ENCODE measurements at places on chromosomes 12 and 14. TPM values are rescaled to one million over a fixed set of nuclear protein-coding genes. Genes with fewer than 3 reads are reported as not detected.

Gene HCAR3
- not detected for total RNA-seq

Gene LPAR5
- total RNA-seq = 0.59 TPM

Gene TAPBPL
- total RNA-seq = 3.3 TPM

Gene REM2
- total RNA-seq = 0.43 TPM

Gene PZP
- total RNA-seq = not detected

Gene ANGEL1
- 8.0 TPM for total RNA-seq

Gene OLR1
- total RNA-seq = 0.73 TPM

Gene FSCB
- not detected for total RNA-seq

Gene SIX6
- total RNA-seq = not detected

Gene TBC1D30
- total RNA-seq = 1.3 TPM

Gene ANO4
- total RNA-seq = 0.07 TPM

Gene CACNA1C
- 0.07 TPM for total RNA-seq

Gene CD69
- total RNA-seq = not detected

All from A549 treated with Hydrocortisone at 1 μM for 4 hours (cell line).